GM13977 (cell line): ENCODE measurements at places on chromosomes 5 and 9.

DNA sequence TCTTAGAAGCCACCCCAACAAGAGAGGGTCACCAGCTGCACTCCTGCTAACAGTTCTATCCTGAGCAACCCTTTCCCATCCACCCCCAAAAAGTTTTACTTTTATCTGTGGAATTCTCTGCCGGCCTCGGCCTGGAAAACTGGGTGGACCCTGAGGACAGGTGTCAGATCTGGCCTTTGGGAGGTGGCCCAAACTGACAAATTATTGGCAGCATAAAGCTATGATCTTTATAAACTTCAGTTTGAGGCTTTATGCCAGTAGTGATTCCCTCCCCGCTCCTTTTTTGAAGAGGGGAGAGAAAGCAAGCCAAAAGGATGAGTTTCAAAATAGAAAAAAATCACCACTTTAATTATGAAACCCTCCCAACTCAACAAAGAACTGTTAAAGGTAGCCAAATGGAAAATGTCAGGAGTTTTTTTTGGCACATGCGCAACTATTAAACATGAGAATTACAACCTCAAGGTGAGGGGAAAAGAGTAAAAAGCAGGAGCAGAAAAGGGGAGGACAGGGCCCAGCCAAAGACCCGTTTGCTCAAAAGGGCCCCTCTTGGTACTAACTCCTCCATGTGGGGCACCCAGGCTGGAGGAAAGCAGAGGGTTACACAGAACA lies 49.4 kb downstream of the FBXW11 start:
- DNase-seq = no peak

DNA sequence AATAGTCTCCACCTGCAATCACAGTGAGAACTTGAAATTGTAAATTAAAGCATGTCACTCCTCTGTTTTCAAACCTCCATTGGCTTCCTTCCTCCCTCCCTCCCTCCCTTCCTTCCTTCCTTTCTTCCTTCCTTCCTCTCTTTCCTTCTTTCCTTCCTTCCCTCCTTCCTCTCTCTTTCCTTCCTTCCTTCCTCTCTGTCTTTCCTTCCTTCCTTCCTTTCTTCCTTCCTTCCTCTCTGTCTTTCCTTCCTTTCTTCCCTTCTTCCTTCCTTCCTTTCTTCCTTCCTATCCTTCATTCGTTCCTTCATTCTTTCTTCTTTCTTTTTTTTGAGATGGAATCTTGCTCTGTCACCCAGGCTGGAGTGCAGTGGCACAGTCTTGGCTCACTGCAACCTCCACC lies 595.0 kb upstream of the ZNF608 start:
- DNase-seq = no peak

- no peak for DNase-seq
These were observed 84.1 kb downstream of the PPP2R2B start for GRCh38 chr5:146794326-146795029.

DNA sequence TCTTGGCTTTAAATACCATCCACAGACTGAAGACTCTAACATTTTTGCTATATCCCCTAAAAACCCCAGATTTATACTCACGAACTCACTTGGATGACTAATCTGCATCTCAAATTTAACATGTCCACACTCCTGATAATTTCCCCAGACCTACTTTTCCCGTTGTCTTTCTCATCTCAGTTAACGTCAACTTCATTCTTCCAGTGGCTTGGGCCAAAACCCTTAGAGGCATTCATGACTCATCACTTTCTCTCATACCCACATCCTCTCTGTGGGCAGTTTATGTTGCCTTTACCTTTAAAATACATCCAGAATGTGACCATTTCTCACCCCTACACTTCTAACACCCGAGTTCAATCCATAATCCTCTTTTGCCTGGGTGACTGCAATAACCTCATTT lies 96.7 kb downstream of the EDIL3 start:
- no peak for DNase-seq

GRCh38 chr5:61052882-61053281 lies 107.9 kb downstream of the NDUFAF2 start:
- DNase-seq = no peak

GRCh38 chr5:179345183-179345432 lies 153 bp downstream of the ADAMTS2 start:
- no peak for DNase-seq

DNA sequence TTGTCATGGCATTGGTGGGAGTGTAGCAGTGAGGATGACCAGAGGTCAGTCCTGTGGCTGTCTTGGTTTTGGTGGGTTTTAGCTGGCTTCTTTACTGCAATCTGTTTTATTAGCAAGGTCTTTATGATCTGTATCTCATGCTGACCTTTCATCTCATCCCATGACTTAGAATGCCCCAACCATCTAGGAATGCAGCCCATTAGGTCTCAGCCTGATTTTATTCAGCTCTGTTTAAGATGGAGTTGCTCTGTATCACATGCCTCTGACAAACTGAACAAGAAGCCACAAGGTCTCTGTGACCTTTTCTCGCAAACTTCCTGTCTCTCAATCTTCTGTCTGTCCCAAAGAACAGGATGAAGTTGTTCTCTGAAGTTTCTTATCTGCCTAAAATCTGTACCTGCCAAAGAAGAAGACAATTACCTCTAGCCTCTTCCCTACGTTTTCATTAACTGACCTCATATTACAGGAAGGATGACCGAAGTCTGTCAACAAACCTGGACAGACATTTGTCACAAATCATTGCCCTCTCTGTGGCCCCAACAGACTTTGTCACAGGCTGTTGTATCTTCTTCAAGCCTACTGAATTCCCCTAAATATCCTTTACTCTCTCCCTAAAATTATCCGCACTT lies 284.2 kb upstream of the SEMA6A start:
- no peak for DNase-seq

DNA sequence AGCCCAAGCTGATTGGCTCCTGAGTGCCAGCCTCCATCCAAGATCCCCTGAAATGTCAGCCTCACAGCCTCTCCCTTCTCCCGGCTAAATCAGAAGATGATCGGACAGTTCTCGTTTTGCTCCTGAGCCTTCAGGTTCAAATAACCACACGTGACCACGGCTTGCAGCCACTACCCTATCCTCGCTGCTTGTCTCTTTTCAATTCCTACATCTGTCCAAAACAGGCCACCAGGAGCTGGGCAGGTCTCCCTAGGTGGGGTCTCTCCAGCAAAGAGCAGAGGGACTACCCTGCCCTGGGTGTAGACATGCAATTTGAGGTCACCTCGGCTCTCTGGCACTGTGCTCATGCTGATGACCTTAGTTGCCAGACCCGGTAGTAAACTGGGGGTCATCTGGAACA lies 224.0 kb upstream of the TBC1D2 start:
- no peak for DNase-seq

- DNase-seq = no peak
These were observed 123.7 kb downstream of the VCAN start for GRCh38 chr5:83595217-83595616.

DNA sequence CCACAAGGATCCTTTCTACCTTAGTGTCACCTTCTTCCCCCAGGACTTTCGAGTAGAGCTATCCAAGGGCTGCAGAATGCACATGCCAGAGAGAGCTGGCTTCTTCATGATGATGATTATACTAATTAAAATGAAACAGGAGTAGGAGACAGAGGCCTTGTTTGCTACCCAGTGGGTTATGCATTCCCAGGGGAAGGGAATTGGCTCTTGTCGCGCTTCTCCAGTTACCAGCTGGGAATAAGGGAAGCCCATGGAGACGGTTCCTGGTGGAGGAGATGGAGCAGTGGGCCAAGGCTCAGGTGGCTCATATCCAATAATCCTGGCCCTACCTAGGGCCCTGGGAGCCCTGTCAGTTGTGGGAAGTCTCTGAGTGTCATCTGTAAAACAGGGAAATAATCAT lies 65.1 kb downstream of the WWC1 start:
- no peak for DNase-seq

DNA sequence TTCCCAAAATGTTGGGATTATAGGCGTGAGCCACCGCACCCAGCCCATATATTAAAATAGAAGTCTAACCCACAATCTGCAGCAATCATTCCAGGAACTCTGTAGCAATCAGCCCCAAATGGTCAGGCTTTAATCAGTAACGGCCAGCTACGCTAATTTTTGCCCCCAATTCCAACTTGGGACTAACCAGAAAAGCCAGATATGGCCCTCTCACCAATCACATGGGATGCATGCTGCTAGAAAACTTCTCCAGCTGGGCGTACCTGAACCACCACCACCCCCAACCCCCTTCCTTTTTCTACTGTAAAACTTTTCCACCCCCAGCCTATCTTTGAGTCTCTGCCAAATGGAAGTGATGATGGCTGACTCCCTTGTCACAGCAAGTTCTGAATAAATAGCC lies 4.1 kb downstream of the SUSD1 start:
- no peak for DNase-seq

- no peak for DNase-seq
These were observed 125.4 kb downstream of the ATPSCKMT start for GRCh38 chr5:10124287-10124686.

GRCh38 chr5:154117930-154118329 lies 72.6 kb upstream of the GALNT10 start:
- DNase-seq = no peak

DNA sequence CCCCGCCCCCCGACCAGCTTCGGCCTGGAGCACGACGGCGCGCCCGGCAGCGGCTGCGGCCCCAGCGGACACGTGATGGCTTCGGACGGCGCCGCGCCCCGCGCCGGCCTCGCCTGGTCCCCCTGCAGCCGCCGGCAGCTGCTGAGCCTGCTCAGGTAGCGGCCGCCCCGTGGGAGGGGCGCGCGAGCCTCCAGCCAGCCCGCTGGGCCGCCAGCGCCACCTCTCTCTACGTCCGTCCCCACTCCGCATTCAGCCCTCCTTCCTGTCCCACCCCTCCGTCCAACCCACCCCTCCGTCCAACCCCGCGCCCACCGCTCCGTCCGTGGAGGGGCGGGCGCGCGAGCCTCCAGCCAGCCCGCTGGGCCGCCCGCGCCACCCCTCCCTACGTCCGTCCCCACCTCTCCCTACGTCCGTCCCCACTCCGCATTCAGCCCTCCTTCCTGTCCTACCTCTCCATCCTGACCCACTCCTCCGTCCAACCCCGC lies 6.5 kb downstream of the ADAMTS13 start:
- DNase-seq = peak; percentile 89

- DNase-seq = no peak
These were observed 2.1 kb upstream of the WNK2 start for GRCh38 chr9:93181672-93182435.

GRCh38 chr5:132449060-132449459 lies 41.5 kb downstream of the IRF1 start:
- DNase-seq = no peak

GRCh38 chr5:56340196-56340980 lies 107.3 kb upstream of the ANKRD55 start:
- no peak for DNase-seq

GRCh38 chr9:14218253-14218652 lies 95.7 kb downstream of the NFIB start:
- DNase-seq = no peak

- DNase-seq = no peak
These were observed 132.2 kb downstream of the ARHGAP26 start for GRCh38 chr5:142902186-142902965.

GRCh38 chr5:179699616-179700237 lies 960 bp downstream of the CANX start:
- peak; percentile 54 for DNase-seq

GRCh38 chr5:74042559-74042958 lies 416.6 kb downstream of the ARHGEF28 start:
- DNase-seq = no peak

GRCh38 chr5:82522897-82523296 lies 244.7 kb upstream of the RPS23 start:
- no peak for DNase-seq

DNA sequence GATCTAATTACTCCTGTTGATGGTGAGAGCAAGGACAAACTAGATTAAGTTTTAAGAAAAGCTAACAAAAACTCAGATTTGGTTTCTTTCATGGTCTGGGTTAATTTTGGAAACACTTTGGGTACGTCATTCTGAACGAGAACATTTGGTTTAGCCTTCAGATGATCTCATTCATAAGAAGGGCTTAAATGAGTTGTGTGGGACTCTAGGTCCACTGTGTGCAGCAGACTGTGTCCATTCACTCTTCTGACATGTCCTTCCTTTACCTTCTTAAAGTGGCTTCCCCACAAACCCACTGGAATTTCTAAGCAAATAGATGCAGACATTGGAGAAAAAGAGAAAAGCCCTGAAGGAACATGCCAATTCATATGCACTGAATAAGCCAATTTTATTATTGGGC lies 96.8 kb downstream of the FBXO4 start:
- DNase-seq = peak; percentile 18

- DNase-seq = peak; percentile 89
These were observed 2.4 kb upstream of the NR4A3 start for GRCh38 chr9:99819123-99819855.

GRCh38 chr5:176162198-176162597 lies 76.0 kb upstream of the SIMC1 start:
- no peak for DNase-seq

- DNase-seq = no peak
These were observed 56.4 kb downstream of the KIF4B start for GRCh38 chr5:155069961-155070360.

DNA sequence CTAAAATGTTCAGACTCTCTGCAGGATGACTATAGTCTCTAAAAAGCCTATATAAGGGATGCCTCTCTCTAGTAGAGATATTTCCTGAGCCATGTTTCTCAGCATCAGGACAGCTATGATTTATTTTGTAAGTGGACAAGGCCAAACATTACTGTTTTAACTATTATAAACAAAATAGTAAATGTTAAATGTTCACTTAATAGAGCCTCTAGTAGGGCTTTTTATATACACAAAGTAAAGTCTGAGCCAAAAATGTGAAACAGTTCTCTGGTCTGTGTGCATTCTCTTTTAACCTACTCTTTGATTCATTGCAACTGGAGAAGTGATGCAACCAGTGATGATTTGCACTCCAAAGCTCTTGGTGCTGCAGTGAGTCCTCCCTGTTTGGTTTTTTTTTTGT lies 220.5 kb downstream of the GDNF start:
- no peak for DNase-seq

- DNase-seq = no peak
These were observed 64.9 kb upstream of the FANCC start for GRCh38 chr9:95382433-95382832.

GRCh38 chr5:57531333-57531732 lies 48.7 kb upstream of the ACTBL2 start:
- DNase-seq = no peak

DNA sequence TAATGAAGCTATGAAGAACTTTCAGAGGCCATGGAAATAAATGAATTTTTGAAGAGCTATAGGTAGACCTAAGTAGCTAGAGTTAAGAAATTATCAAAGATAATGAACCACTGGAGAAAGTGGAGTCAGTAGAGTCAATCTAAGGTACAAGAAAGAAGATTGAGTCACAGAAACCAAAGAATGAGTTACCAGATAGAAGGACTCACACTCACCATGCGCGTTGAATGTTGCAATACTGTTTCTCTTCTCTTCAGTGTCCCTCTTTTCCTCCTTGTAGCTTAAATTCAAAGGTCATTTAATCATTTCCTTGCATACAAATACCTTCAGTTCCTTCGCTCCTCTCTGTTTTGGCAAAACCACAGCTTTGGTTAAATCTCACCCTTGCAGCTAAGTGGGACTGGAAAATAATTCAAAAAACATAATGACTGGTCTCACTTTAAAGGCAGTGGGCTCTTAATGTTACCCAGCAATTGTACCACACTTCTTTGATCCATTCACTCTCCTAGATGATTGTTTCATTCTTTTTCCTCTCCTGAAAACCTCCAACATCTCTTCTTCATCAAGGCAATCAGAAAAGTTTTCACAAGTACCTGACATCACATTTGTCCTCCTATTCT lies 58.3 kb downstream of the NIPBL start:
- no peak for DNase-seq
